ENCODE measurements at places on chromosomes 5 and 9.

DNA sequence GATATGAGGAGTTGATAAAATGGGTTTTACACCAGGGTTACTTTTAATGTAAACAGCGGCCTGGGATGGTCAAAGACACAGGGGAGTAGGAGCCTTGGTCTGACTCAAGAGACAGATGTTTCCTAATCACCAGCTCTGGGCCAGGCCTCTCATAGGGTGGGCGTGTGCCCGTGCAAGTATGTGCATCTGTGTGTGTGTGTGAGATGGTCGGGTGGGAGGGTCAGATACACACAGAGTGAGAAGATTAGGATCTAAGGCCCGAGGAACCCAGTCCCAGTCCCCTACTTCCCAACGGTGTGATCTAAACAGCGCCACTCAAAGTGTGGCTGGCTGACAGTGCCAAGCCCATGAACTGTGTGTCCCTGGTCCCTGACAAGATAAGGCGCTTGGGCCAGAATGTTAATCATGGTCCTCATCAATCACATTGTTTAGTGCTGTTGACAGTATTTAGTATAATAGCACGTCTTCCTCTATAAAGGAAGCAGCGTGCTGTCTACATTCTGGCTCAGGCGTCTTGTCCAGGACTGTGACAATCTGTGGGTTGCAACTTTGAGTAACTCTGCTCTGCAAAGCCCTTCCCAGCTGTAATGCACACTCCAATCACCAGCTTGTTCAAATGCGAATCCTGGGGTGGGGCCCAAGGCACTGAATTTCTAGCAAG, 173.7 kb downstream of the DAB2IP start:
- DNase-seq: no peak

DNA sequence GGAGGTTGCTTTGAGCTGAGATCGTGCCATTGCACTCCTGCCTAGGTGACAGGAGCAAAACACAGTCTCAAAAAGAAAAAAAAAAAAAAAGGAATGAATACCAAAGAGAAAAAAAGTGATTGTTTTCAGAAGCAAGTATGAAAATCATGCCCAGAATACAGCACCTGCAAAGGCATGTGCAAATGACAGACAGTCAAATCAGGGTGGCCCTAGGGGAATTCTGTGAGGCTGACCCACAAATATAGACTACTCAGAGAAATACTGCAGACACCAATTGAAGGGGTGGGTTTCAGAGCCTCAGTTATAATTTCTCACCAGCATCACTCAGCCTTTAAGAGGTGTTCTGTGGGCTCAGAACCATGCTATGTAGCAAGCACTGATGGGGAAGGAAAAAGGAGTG, 28.6 kb downstream of the DCAF12 start:
- DNase-seq: no peak

DNA sequence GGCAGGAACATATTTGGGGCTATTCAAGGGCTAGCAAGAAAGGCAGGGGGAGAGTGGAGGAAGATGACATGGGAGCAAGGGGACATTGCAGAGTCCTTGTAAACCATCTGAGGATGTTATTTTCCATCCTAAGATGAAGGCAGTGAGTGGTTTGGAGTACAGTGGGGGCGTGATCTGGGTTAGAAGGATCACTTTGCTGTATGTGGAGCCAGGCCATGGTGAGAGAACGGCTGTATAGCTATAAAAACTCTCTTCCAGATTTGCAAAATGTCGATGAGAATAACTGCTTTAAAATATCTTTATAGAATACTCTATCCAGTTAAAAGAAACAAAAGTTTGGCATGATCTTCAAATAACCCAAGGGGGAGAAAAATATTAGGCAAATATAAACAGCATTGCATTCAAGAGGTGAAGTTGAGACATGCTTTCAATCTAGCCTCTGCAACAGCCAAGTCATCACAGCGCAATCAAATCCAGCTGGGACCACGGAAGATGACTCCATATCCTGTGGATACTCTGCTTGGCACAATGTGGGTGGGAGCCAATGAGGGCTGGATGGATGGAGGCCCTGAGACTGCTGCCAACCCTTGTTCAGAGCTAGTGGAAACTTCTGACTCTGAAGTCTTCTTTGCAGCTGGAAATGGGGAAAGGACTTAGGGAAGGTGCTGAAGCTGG, 111.5 kb upstream of the BASP1 start:
- DNase-seq: no peak

DNA sequence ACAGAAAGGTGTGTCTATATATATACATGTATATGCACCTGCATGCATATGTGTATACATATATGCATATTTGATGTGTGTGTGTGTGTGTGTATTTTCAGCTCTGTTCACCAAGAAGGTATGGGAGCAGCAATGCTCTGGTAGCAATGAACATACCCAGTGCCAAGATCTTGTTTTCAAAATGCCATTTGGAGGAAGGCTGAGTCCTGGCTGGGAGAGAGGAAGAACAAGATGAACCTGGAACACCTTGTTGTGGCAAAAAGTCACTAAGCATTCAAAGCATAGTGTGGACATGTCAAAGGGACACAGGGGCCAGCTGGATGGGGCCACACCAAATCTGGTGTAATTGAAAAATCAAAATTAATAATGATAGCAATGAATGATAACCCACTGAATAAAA, 31.8 kb upstream of the NEK6 start:
- no peak for DNase-seq

DNA sequence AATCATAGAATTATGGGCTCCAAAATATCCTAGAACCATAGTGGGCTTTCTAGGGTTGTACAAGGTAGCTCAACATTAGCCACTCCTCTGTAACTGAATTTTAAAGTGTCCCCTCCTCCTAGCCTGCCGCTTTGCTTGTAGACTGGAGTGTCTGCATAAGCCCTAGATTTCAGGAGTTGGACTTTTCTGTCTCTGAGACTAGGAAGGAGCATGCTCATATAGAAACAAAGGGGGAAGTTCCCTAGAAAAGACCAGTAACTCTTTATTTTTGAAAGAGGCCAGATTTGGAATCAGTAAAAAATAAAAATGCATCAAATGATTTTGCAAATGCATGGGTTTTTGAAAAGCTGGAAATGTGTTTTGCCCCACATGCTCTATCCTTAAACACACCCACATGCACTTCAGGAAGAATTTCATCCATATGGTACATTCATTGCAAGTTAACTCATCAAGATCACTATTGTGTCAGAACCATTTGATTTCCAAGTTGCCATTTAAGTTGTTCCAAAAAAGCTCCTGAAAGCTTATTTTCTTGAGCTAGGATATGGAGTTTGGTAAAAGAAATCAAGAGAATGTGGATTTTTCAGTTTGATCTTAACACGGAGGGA, 121.0 kb upstream of the NR3C1 start:
- no peak for DNase-seq

DNA sequence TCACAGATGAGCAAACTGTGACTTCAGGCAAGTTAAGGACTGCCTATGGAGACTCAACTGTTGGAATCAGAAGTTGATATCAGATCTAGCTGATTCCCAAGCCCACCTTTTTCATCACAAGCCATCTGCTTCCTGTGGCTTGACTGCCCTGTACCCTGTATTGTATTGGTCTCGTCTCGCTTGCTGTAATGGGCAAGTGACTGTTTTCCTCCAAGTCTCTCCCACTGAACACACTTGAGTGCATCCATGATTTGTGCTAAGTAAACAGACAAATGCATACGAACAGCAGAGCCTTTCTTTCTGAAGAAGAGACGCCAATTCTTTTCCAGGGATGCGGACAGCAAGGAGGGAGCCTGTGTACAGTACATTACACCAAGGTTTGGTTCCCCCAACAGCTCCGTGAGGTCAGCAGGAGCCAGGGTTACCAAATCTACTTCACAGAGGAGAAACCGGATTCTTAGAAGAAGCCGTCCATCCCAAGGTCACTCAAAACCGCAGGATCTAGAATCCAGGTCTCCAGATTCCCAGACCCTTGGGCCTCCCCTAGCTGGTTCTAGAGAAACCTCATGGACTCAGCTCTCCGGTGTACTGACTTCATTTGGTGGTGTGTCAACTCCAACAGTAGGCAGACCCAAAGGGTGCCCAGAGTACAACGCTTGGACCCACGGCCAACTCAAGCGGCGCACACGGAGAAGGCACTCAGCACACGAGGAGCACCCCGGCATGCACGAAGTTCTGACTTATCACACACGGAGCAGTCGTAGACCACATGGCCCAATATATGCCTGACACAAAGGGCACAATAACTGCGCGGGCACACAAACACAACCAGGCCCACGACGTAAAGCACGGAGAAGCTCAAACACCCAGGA, 1.1 kb downstream of the BAG1 start:
- DNase-seq: peak; percentile 6

DNA sequence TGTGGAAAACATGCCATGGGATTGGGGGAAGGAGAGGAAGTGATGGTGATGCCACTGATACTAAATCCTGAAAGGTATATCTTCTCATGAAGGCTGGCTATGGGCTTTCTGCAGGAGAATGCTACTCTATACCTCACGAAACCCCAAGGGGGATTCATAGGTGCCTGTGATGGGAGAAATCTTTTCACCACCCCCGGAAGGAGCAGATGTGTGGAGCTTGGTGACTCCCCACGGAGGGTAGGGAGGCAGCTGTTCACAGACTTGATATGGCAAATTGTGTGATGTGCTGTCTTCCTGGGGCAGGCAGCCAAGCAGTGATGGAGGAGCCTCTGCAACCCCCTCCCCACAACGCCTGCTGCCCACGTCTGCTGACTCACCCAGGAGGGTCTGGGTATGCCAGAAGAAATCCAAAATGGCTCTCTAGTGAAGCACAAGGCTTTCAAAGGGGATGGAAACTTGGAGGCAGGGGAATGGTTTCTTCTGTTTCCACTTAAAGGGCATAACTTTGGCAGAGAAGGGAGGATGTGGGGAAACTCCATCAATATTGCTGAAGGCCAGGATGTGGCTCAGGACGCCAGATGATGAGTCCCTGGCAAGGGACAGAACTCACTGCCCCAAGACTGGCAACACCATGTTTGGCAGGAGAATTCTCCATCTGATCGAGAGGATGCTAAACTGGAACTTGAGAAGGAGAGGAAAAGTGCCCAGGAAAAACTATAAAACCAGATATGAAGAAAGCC, 188.3 kb downstream of the GABBR2 start:
- DNase-seq: no peak

GRCh38 chr9:92385477-92385876, 18.9 kb downstream of the OGN start:
- no peak for DNase-seq

- no peak for DNase-seq
These were observed 221.4 kb downstream of the RAB3C start for GRCh38 chr5:58804291-58804690.

DNA sequence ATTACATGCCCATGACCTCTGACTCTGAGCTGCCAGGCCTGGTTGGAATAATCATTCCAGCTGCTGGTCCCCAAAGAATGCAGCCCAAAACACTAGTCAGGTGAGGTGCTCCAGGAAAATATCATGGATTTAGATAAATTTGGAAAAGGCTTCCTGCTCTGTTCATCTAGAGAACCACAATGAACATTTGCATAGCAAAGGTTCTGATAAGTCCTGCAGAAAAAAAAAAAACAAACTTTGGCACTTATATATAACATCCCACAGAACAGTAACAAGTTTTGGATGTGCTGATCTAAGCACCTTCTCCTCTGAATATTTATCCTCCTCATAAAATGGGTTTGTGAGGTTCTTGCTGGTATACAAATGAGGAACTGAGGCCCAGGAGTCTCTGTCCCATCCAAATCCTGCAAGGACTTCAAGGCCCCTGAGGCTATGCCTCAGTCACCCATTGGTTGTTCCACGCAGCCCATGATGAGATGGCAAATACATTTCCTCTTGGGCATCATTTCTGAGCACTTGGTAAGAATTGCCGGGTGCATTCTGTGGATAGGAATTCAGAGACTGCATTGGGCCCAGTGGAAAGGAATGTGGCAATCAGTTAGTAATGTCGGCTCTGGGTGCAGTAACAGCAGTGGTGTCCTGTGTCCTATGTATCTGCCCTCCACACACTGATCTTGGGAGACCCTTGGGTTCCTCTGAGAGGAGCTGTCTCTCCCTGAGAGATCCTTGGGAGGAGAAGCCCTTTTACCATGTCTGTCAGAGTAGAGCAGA, 73.4 kb upstream of the ASS1 start:
- DNase-seq: no peak
